ENCODE measurements at places on chromosomes 7 and 10. TPM values are rescaled to one million over a fixed set of nuclear protein-coding genes. Genes with fewer than 3 reads are reported as not detected.

Gene ACTL6B
- total RNA-seq, result 0.49 TPM

Gene ANXA8
- 135 TPM for total RNA-seq

Gene SEMA3D
- 2.2 TPM for total RNA-seq

Gene MAT1A
- not detected for total RNA-seq

Gene RAMP3
- total RNA-seq, result 50.1 TPM

Gene CD36
- 102 TPM for total RNA-seq

Gene WDR86
- total RNA-seq, result 19.4 TPM

Gene PRR15
- not detected for total RNA-seq

Gene MYPN
- not detected for total RNA-seq

Gene CCL24
- total RNA-seq, result not detected

Gene WDFY4
- total RNA-seq, result 6.4 TPM

Gene MRPS24
- 68.8 TPM for total RNA-seq

Gene ASB10
- not detected for total RNA-seq

Gene TLL2
- 0.25 TPM for total RNA-seq

Gene SCART1
- 1.5 TPM for total RNA-seq

Gene HMX3
- total RNA-seq, result not detected

Gene CPA4
- 8.8 TPM for total RNA-seq

Gene TMEM176A
- 43.7 TPM for total RNA-seq

Gene GRID2IP
- not detected for total RNA-seq

Gene DEPP1
- total RNA-seq, result 155 TPM

Gene COL26A1
- total RNA-seq, result not detected
